ENCODE measurements at places on chromosomes 11 and 22. TPM values are rescaled to one million over a fixed set of nuclear protein-coding genes. Genes with fewer than 3 reads are reported as not detected.
A peak's percentile ranks its signal among the peaks of the same experiment; 100 is the strongest.

DNA sequence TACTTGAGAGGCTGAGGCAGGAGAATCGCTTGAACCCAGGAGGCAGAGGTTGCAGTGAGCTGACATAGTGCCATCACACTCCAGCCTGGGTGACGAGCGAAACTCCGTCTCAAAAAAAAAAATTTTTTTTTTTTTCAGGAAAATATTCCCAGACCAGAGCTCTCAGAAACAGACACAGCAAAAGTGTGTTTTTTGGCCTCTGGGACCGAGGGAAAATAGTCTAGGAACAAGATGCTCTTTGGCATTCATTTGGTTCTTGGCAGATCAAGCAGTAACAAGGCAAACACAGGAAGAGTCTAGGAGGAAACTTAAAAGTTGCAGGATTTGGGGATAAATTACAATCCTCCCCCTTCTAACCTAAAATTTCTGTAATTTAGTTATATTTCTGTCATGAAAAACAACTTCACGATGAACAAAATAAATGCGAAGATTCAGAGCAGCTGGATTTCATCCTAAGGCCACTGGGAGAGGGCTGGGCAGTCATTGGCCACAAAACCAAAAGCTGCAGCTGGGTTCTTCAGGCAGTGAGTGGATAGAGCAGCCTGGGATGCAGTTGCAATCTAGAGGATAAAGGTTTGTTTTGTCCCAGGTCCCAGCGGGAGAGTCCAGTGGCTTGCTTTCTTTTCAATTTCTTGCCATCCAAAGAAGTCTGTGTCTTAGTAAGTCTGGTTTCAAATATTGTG, 19.7 kb downstream of the ATG16L2 start:
- peak; percentile 64 for DNase-seq

GRCh38 chr11:83694191-83694910, 408.2 kb upstream of the CCDC90B start:
- no peak for DNase-seq

DNA sequence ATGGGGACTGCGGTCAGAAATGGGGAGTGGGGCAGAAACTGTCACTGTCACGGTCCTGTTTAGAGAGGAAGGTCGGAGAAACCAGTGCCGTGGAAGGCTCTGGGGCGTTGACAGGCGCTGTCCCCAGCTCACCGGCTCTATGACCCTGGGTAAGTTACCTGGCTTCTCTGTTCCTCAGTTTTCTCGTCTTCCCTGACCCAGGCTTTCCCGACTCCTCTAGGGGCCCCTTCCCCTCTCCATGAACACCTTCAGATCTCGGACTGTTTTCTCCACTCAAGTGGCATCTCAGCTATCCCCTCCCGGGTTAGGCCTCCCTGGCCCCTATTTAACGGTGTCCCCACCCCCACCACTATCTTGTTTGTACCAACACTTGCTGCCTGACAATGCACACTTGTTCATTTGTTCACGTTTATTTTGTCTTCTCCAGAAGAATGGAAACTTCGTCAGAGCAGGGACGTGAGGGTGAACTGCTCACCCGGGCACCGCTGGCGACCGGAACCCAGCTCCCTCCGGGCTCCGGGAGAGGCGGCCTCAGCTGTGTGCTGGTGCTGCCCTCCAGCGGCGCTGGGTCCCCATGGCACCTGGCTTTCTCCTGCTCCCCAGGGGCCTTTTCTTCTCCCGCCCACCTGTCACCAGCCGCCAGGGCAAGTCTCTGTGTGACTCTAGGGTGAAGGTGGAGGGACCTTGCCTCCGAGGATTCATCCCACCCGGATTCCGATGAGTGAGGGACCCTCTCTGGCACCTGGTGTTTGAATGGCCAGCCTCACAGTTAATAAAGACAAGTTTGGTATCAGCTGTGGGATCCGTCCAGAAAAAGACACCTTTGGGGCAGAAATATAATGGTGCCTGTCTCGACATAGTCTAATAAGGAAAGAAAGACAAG, 33.1 kb upstream of the SLC35C1 start:
- peak; percentile 85 for DNase-seq

GRCh38 chr11:110447897-110448745, 18.4 kb downstream of the FDX1 start:
- no peak for DNase-seq

- no peak for DNase-seq
Measured at GRCh38 chr11:122094836-122095235, 21.2 kb downstream of the BLID start.

DNA sequence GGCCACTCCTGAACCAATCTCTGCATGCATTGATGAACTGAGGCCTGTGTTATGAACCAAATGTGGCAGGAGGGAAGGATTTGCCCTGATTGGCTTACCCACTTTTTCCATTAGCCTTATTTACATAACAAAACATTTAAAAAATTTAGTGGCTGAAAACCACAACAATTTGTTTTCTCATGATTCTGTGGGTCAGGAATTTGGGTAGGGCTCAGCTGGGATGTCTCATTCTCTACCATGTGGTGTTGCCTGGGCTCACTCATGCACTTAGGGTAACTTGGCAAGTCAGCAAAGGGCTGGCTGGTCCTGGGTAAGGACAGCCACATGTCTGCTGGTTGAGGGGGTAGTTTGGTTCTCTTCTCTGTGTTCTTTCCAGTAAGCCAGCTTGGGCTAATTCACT, 35.1 kb upstream of the CYP2R1 start:
- DNase-seq = no peak

- DNase-seq = no peak
Measured at GRCh38 chr11:35483131-35483820, 42.1 kb downstream of the PAMR1 start.

DNA sequence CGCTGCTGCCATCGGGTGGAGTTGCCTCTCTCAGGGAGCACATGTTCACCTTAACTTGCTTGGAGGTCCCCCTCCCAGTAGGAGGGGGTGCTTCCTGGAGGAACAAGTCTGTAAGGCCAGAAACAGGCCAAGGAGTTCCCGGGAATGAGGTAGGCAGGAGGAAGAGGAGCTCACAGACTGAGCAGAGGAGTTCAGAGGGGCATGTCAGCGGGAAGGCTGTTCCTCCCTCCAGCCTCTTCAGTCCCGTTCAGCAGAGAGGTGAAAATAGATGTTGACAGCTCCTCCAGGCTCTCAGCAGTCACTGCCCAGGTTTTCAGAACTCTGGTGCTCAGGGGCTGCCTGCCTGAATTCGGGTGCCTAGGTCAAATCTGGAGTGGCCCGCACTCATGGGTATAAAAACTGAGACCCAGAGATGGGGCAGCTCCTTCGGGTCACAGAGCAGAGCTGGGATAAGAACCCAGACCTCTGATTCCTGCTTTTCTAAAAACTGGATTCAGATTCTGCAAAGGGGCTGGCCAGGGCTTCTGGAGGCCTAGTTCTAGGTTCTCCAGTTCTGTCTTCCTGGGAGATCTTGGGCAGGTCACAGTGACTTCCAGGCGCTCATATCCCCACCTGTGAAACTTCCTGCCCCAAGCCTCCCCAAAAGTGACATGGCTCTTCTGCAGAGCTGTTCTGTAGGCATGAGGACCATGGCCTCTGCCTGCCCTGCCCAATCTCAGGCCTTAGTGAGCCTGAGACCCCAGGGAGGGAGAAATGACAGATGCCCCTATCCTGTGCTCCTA, 18.3 kb downstream of the ATG16L2 start:
- no peak for DNase-seq

DNA sequence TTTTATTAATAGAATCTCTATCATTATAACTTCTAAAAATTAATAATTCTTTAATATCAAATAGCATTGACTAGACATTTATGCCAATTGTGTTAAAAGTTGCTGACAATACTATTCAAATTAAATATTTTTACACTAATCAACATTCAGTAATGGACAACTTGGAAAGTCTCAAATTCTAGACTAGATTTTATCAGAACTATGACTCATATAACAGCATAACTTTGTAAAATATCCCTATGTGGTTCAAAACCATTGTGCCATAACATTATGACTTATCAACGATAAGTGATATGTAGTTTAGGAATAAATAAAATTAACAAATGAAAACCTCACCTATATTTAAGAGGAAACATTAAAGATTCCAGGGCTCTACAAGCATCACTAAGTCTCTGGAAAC, 291.8 kb downstream of the SBF2 start:
- DNase-seq = no peak

DNA sequence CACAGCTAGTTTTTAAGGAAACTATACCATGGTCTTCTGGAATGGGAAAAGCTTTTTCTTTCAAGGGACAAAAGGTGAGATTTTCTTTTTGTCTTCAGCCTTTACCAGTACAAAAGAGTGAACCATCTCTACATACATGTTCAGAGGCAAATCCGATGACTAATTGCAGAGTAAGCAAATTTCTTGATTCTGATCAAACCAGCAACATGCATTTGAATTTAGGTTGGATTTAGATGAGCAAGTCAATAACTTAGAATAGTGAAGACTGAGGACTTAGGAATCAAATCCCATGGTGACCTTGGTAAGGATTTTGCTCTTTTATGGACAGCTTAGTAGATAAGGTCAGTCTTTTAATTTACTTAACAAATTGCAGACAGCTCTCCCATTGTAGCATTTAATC, 65.9 kb upstream of the BLID start:
- no peak for DNase-seq

DNA sequence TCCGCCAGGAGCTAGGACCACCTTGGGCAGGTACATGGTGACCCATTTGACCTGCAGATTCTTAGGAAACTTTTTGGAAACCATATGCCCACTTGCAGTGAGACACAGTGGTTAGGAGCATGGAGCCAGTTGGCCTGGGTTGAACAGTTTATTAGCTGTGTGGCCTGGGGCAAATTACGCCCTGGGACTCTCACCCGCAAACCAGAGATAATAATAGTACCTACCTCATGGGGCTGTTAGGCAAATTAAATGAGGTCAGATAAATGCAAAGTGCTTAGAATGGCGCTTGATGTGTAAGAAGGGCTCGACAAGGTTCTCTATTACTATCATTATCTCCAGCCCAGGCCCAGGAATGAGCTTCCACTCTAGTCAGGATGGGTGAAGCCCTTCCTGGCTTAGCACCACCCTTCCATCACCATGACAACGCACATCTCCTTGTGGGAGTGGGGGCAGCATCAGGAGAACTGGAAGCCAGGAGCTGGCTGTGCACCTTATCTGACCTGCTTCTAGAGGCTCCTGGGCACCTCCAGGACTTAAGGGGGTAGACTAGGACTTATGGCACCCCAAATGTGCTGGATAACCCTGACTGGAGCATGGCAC, 5.1 kb downstream of the SYT12 start:
- no peak for DNase-seq

DNA sequence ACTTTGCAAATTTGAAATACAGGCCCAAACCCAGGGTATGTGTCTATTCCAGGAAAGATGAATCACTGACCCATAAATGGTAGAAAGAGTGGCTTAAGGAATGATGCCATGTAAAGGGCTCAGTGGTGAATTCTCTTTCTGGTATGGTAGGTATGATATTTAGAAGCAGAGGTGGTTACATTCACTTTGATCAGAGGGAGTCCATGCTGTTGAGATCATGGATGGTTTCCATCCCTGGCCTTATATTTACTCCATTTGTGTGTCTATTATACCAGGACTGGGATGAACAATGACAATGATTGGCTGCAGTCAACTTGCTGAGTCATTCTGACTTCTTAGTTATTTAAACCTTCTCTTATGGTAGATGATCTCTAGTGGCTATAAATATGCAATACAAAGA, 419.8 kb upstream of the LRRC4C start:
- DNase-seq = no peak

GRCh38 chr11:129733384-129733783, 82.3 kb upstream of the TMEM45B start:
- DNase-seq = no peak

- no peak for DNase-seq
Measured at GRCh38 chr11:20874358-20874757, 205.0 kb downstream of the NELL1 start.

PHLDA2 gene
- total RNA-seq = 2.6 TPM

MPPED2 gene
- 1.1 TPM for total RNA-seq

SCGB1C1 gene
- not detected for total RNA-seq

CYP2R1 gene
- total RNA-seq = 9.3 TPM

NAALAD2 gene
- 6.0 TPM for total RNA-seq

CAPN5 gene
- 2.6 TPM for total RNA-seq

APOBEC3C gene
- total RNA-seq = 9.1 TPM

BCO2 gene
- 40.6 TPM for total RNA-seq

C11orf42 gene
- total RNA-seq = not detected

BDNF gene
- total RNA-seq = not detected

HMOX1 gene
- total RNA-seq = 11.1 TPM
